Activated CD4-positive, alpha-beta memory T cell treated with anti-CD3 and anti-CD28 coated beads for 36 hours (primary cell): ENCODE measurements at places on chromosomes 2 and 18. TPM values are rescaled to one million over a fixed set of nuclear protein-coding genes. Genes with fewer than 3 reads are reported as not detected.

Gene ARHGAP28
- not detected for total RNA-seq

Gene ERBB4
- not detected for total RNA-seq

DNA sequence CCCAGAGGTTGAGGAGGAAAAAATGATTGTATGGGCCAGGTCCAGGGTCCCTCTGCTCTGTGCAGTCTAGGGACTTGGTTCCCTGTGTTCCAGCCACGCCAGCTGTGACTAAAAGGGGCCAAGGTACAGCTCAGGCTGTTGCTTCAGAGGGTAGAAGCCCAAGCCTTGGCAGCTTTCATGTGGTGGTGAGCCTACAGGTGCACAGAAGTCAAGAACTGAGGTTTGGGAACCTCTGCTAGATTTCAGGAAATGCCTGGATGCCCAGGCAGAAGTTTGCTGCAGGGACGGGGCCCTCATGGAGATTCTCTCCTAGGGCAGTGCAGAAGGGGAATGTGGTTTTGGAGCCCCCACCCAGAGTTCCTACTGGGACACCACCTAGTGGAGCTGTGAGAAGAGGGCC, 10.6 kb upstream of the MBP start:
- DNase-seq = no peak

GRCh38 chr2:97966545-97967215, 29.1 kb downstream of the TMEM131 start:
- no peak for DNase-seq

DNA sequence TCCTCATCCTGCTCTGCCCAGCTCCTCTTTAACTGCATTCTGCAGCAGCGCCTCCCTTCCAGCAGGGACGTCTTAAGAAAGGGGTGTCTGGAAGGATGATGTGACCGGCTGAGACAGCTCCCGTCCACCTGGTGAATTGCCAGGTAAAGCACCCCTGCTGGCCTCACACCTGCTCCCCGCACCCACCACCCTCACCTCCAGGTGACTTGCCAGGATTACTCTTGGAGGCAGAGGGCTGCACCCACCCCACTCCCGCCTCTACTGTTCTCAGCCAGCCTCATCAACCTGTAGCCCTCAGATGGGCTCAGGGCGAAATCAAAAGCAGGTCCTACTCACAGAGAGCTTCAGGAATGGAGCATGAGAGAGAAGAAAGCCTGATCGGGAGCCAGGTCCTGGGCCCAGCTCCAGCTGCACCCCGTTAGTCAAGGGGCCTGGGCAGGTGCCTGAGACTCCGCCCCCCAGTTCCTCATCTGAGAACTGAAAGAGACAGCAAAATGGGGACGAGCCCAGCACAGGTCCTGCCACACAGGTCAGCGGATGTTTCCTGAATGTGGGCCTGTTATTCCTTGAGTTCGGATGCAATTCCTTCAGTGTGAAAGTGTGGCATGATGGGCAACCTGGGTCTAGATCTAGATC, 5.6 kb downstream of the ADRA2B start:
- DNase-seq = no peak

Gene MYOM1
- total RNA-seq = 1.2 TPM

Gene VWA3B
- not detected for total RNA-seq

Gene PFN4
- 0.40 TPM for total RNA-seq

DNA sequence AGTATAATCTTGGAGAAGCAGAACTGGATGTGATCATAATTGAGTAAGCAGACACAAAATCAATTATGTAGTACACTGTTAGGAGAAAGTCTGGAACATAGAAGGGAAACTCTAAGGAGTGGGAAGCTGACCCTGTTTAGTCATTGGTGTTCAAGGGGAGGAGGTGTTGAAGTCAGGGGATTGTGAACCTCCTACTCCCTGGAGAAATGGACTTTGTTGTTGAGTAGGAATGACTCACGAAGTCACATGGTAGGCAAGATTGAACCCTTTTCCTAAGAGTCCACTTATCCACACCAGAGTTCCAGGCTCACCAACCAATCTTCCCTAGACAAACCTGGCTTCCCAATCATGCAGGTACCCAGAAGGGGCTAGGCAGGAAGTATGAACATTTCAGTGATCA, 81.0 kb upstream of the BCL11A start:
- no peak for DNase-seq

DNA sequence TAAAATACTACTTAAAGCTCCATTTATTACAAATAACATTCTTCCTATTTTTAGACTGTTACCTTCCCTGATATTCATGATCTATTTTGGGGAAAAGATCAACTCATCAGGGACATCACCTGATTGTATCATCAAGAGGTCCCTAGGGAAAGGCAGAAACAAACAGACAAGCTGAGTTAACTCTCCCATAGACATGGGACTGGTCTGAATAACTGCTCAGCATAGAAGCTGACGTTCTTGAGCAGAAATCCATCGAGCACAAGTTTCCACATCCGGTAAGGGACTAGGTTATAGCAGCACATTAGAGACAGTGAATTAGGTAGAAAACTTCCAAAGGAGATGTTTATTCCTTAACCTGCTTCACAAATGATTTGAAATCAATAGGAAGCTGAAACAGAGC, 1100.4 kb upstream of the SLC39A10 start:
- DNase-seq = no peak

- DNase-seq = no peak
These were observed 1641.3 kb upstream of the SLC39A10 start for GRCh38 chr2:194015751-194016150.

DNA sequence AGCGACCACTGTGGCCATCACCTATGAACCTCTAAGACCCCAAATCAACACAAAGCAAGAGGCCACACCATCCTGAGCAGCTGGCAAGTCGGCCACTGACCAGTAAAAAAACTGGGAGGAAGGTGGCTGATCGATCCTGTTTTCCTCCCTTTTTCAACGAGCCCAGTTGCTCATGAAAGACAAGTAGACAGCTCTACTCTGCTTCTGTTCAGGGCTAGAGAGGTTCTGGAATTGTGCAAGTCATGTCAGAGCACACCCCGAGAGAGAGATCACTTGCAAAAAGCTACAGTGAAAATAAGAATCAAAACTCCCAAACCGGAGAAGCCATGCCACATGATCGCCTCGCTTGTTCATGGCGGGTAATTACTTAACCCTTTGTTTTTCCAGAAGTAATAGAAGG, 34.6 kb downstream of the ZNF516 start:
- DNase-seq = no peak

DNA sequence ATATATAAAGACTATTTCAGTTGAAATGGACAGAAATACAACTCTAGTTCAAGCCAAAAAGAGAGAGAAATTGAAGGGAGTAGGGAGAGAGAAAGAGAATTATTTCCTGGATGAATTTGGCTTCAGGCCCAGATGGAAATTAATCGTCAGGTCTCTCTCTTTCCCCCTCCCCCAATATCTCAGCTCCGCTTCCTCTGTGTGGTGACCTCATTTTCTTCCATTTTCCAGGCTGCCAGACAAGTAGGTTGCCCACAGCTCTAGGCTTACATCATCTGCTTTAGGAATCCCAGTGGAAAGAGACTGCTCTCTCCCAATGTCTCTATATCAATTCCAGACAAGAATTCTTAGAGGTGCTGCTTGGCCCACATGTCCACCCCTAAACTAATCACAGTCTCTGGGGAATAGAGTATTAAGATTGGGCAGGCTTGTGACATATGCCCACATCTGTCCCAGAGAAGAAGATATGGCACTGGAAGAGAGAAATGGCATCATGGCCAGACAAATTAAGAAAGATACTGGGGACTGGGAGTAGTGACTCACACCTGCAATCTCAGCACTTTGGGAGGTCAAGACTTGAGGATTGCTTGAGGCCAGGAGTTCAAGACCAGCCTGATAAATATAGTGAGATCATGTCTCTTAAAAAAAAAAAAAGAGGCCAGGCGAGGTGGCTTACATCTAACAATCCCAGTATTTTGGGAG, 37.2 kb upstream of the CFAP36 start:
- DNase-seq = no peak
